ENCODE measurements at places on chromosomes 16 and 17.

- DNase-seq, result no peak
Observed at GRCh38 chr16:66278111-66278531, 88.4 kb upstream of the CDH5 start.

DNA sequence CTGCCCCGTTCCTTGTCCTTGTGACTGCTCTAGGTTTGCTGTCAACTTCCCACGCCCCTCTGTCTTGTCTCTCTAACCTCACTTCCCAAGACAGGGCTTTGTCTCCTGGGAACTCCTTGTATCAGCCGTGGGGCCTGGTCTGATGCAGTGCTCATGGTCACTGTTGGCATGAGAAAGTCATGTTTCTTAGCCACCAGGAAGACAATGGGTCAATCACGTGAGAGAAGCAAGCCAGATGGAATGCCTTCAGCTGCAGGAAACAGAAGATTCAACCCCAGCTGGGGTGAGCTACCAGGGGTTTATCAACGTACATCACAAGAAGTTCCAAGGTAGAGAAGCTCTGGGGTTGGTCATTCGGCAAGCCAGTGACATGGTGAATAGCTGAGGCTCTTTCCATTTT is 116.6 kb downstream of the IRF8 start:
- DNase-seq, result no peak

DNA sequence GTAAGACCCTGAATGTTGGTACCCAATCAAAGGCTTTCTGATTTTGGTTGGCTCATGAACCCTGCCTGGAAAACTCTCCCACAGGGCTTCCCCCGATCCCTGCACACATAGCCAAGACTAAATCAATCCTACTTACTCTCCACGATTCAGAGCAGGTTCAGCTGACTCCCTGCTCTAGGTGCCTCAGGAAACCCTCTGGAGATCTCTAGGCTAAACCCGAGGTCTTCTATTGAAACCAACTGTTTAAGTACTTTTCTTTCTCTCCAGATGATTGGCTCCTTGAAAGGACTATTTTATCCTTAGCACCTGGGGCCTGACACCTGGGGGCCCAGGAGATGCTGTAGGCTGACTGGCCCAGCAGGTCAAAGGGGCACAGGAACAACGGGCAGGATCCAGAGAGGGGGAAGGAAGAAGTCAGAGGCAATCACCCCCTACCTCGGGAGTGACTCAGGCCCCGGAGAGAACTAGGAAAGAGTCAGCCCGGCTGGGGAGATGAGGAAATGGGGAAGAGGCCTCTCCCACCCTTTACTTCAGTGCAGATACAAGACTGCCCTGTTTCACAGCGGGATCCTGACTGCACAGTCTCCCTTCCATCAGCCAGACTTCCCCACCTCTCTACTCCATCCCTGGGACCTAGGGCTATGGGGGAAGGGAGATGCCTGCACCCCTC is 2.0 kb downstream of the TBC1D10B start:
- DNase-seq, result no peak

DNA sequence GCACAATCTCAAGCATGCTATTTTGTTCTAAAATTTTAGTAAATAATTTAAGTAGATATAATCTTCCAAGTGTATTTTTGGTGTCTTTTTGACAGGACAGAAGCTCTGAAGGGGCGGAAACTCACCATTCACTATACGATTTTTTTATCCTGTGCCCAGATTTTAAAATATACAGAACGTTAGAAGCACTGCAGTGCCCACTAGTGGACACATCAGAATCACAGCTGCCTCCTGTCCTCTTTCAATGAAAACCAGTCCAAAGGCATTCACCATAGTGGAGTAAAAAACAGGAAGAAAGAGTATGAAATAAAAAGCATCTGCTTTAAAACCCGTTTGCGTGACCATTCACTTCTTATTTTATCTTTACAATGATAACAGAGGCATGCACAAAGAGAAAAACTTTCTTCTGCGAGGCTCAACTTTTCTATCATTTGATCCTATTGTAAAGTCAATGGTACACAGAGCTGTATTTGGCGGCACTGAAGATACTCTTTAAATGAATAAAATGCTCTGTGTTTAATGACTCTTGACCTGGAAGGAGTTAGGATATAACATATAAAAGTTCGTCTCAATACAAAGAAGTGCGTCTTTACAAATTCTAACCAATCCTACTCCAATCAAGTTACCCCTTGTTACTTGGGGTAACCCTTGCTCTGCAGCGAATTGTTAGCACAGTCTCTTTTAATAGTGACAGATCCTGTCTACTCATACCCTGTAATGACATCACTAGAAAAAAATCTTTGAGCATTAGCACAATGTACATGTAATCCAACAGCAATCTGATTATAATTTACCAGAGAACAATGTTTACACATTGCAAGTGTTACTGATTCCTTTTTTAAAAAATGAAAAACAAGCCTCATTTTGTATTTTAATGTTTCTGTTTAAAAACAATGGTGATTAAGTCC is 339.8 kb upstream of the PSMD7 start:
- peak; percentile 3 for DNase-seq

DNA sequence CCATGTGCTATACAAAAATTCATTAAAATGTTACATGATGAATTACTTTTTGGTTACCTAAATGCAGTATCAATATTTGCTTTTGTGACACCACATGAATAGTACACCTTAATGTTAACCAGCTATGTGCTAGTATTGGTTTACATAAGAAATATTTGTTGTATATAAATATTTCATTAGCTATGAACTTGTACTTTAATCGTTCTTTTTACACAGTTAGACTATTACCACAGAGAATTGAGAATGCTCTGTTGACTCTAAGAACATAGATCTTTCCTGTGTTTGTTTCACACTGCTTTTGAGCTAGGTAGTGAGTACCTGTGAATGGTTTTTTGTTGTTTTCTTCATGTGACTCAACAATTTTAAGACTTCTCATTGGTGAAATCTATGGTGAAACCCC is 93.4 kb downstream of the KANSL1 start:
- no peak for DNase-seq

DNA sequence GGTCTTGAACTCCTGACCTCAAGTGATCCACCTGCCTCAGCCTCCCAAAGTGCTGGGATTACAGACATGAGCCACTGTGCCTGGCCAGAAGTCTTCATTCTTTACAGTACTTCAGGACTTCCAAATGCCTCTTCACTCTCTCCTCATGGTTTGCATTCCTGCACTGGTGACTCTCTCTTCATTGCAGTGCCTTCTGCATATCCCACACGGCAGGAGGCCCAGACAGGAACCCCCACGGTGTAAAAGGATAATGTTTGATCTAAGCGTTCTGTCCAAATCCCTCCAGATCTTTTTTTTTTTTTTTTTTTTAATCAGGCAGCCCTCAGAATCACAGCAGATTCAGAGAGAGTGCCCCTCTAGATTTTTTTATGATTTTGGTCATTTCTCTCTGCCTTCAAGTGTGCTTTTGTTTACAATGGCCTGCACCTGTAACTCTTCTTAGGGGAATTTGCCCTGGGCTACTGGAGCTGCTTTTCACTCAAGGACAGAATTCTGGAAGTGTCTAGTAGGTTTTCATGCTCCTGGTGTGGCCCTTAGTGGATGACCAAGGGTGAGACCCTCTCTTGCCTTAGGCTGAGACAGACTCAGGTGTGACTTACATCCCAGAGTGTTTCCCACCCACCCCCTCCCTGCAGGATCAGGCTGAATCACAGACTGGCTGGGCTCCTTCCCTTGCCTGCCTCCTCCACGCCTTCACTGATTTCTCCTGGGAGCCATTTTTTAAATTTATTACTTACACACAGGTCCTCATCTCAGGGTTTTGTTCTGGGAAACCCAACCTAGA is 19.8 kb upstream of the NF1 start:
- no peak for DNase-seq

- no peak for DNase-seq
Observed at GRCh38 chr17:601926-602303, 112.7 kb downstream of the VPS53 start.

DNA sequence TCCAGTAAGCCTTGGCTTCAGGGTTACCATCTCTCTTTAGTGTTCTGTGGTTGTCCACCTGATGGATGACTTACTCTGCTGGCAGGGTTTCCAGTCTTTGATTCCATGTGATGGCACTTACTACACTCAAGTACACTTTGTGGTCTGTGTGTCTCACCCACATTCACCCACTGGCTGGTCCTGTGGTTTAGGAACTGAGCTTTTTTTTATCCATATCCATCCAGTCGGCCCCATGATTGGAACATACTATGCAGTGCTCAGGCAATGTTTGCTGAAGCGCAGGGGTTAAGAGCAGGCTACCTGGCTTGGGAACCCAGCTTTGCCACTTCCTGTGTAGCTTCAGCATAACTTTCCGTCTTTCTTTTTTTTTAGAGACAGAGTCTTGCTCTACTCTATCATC is 2.8 kb upstream of the FUS start:
- DNase-seq, result peak; percentile 30

- DNase-seq, result no peak
Observed at GRCh38 chr16:10321407-10322387, 64.2 kb upstream of the ATF7IP2 start.

DNA sequence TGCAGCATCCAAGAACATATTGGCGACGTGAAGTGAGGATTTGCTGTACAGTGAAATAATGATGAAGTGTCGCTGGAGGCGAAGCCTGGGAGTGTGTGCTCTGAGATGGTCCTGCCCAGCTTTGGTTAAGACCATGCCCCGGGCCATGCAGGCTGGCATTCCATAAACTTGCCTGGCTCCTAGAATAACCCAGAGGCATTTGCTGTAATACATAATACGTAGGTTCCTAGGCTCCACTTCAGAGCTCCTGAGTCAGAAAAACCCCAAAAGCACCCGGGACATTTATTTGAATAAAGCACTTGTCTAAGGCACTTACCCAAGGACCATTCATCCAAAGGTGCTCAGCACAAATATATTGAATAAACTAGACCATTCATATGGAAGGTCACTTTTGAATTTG is 279.3 kb downstream of the ABCC12 start:
- no peak for DNase-seq

- no peak for DNase-seq
Observed at GRCh38 chr16:3781421-3781820, 64.1 kb upstream of the TRAP1 start.

DNA sequence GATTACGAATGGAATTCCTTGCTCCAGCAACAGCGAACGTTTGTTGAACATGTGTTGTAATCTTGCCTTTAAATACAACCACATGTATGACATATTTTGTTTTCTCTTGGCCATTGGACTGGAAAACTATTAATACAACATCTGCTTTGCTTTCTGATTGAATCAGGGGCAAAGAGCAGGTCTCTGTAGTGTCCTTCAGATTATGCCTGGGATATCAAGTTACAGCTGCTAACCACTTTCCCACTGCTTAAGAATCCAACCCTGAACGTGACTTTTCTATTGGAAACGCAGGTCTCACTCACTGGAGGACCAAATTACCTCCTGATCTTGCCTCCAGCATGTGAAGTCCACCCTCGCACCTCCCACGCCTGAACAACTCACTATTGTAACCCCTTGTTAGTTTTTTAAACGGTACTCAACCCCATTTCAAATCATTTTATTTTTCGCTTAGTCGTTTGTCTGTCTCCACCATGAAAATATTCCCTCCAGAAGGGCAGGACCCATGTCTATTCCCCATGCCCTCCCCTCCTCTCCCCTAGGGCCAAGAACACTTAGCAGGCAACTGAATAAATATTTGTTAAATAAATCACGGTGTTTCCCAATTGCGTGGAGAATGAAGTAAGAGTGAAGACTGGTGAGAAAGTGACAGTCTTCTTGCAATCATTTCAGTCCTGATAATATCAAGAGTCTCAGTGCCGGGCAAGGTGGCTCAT is 57.4 kb upstream of the MRTFB start:
- DNase-seq, result no peak

DNA sequence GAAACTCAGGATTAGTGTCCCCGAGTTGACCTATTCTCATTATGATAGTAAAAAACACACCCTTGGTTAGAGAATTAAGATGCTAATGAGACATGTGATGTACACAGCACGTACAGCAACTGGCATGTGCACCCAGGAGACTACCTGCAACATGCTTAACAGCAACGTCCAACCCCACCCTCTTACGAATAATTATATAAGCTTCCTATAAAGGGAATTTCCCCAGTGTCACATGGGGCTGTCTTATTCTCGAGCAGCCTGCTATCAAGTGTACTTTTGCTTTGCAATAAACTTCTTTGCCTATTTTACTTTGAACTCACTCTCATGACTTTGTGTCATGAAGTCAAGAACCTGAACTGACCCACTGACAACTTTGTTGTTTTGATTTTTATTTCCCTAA is 62.4 kb upstream of the PMFBP1 start:
- DNase-seq, result no peak

DNA sequence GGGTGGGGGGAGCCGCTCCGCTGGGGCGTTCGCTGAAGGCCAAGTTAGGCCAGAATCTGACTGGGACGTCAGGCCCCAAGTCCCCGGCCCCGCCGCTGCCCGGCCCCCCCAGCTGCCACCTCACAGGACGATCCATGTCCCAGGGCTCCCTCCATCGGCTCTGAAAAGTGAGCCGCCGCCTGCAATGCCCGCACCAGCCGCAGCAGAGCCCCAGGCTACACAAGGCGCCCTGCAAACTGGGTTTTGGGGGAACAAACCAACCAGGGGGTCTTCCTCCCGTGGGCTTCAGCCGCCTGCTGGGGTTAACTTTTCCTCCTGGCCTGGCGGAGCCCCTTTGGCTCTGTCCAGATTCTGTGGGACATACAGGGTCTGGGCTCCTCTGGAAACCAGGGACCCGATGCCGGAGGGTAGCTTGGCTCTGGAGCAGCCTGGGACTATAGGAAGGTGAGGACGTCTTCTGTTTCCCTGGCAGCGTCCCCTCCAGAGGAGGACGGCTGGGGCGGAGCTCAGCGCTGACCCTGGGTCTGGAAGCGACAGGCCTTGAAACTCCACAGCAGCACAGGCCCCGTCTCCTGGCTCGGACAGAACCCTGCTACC is 835 bp downstream of the NME4 start:
- no peak for DNase-seq

DNA sequence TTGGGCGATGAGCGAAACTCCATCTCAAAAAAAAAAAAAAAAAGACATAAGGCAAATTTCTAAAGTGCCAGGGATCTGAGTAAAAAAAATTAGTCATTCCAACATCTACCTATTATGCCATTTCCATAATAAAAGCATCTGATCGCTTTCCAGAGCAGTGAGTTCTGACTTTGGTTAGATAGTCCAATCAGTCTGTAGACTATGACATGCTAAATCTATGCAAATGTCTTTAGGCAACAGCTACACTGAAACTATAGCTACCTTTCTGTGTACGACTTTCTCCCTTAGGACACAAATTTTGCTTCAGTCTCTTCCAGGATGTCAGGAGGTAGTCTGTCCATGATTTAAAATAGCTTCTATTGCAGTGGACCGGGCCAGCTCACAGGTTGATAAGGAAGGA is 58.9 kb upstream of the ARHGAP44 start:
- no peak for DNase-seq

- DNase-seq, result no peak
Observed at GRCh38 chr16:69350536-69351133, 951 bp downstream of the TMED6 start.
